ENCODE measurements at places on chromosomes 6 and 20.

DNA sequence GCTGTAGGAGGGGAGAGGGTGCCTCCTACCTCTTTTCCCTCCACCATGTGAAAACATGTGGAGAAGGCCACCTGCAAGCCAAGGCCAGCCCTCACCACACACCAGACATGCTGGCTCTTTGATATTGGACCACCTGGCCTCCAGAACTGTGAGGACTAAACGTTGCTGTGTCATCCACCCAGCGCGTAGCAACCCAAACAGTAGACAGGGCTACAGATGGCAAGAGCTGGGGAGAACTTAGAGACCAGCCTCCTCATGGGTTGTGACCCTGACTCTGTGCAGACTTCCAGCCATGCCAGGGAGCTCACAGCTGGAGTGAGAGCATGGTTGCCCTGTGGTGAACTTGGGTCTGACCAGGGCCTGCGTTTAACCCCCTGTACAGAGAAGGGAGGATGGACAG lies 195.9 kb upstream of the CST7 start:
- DNase-seq = peak; percentile 25

- DNase-seq = no peak
These were observed 49.6 kb upstream of the AFDN start for GRCh38 chr6:167776906-167777627.

GRCh38 chr6:46440141-46440540 lies 51.1 kb downstream of the RCAN2 start:
- no peak for DNase-seq

DNA sequence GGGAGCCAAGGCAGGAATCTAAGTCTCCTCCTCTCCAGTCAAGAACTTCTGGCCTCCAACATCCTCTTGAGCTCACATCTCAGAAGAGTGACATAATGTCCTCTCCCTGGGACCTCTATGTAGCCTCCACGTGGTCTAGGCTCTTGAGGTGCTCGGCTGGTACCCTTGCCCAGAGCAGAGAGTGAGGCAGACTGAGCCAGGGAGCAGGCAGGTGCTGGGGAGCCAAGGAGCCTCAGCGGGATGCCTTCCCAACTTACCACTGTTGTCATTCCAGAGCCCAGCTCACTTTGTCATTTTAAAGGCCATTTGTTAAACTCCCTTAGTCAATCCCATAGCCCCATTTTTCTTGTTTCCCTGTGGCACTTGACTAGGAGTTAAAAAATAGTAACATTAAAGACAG lies 52.1 kb upstream of the DUSP22 start:
- DNase-seq = no peak

GRCh38 chr20:37636977-37637376 lies 56.9 kb upstream of the CTNNBL1 start:
- DNase-seq = no peak

- DNase-seq = no peak
These were observed 66.0 kb upstream of the KIF16B start for GRCh38 chr20:16639027-16639941.

- DNase-seq = no peak
These were observed 232.5 kb upstream of the KCNG1 start for GRCh38 chr20:51255417-51255816.

GRCh38 chr20:11564491-11564890 lies 353.2 kb upstream of the BTBD3 start:
- DNase-seq = no peak

GRCh38 chr6:5567352-5567751 lies 306.0 kb downstream of the FARS2 start:
- DNase-seq = no peak

GRCh38 chr6:103721923-103722322 lies 1137.8 kb downstream of the HACE1 start:
- no peak for DNase-seq

- no peak for DNase-seq
These were observed 3.2 kb downstream of the GPR63 start for GRCh38 chr6:96834070-96834469.

GRCh38 chr20:14189794-14190402 lies 147.5 kb downstream of the FLRT3 start:
- DNase-seq = no peak

- no peak for DNase-seq
These were observed at the start of gene HLA-DMA for GRCh38 chr6:32952817-32953739. HLA-DMA (minus strand) TSS chr6:32953097; CDS start chr6:32953036, 61 bp downstream.

- no peak for DNase-seq
These were observed 19.4 kb upstream of the MEI4 start for GRCh38 chr6:77633471-77633870.

- DNase-seq = no peak
These were observed 68.5 kb downstream of the TCP11 start for GRCh38 chr6:35072698-35073055.

- DNase-seq = no peak
These were observed 399.9 kb upstream of the HSF2 start for GRCh38 chr6:121999456-122000065.

DNA sequence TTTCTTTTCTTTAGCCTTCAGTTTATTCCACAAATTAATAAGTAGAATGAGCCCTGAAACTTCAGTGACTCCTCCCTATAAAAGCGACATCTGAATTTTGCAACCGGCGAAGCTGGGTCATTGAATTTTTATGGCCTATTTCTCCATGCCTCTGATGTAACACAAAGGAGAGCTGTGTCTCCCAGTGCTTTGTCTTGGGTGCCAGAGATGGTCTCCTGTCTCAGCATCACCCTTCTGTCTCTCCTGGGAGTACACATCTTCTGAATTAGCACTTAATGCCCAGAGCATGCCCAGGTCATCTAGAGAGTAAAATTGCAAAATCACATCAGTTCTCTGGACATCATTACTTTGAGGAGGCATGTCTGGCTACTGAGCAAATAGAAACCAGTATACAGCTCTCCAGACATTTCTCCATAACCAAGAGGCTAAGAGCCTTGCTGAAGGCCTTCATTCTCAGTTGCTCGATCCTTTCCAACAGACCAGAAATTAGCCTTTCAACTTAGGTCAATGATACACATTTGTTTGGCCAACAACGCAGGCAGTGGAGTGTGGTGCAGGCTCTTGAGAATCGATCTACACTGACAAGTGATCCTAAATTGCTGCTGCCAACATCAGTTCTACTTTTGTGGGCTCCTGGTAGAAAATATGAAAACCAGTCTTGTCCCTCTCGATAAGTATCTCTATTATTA lies 176.0 kb upstream of the FOXQ1 start:
- DNase-seq = no peak

- DNase-seq = no peak
These were observed 148.3 kb upstream of the PROKR2 start for GRCh38 chr20:5464901-5465603.

DNA sequence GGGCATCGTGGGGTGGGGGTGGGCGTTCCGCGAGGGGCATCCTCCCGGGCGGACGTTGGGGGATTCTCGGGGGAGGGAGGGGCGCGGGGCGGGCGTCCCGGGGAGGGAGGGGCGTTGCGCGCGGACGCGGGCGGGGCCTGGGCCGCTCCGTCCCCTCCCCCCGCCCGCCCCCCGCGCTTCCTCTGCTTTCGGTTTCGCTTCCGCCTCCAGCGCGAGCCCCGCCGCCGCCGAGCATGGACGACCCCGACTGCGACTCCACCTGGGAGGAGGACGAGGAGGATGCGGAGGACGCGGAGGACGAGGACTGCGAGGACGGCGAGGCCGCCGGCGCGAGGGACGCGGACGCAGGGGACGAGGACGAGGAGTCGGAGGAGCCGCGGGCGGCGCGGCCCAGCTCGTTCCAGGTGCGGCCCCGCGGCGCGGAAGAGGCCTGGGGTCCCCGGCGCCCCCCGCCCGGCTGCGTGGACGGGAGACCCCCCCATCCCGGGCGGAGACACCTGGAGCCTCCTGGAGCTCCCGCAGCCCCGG lies at the start of gene OGFR:
TSS of gene OGFR (plus strand) at position 209 of the 528 bp plus-strand sequence. CDS start at position 234, 25 bp downstream.
- no peak for DNase-seq

DNA sequence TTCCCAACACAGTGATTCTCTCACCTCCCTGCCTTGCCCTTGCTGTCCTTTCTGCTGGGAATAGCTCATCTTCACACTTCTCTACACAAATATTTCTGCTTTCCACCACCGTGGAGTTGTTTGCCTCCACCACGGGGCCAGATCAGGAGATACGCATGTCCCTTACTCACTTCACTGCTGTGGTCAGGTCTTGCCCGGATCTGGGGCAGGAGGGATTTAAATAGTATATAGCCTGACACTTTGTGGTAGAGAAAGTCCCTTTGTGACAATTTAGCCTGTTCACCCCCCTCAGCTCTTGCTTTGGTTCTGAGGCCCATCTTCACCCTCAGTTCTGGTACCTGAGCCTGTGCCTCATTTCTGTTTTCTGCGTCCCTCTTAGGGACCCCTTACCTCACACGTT lies 92.6 kb upstream of the PREP start:
- no peak for DNase-seq

GRCh38 chr20:32479012-32479411 lies 106.1 kb downstream of the NOL4L start:
- DNase-seq = no peak

- no peak for DNase-seq
These were observed 716.2 kb downstream of the EYS start for GRCh38 chr6:64990652-64991304.

- DNase-seq = no peak
These were observed 7.3 kb downstream of the SIM1 start for GRCh38 chr6:100457311-100457990.

DNA sequence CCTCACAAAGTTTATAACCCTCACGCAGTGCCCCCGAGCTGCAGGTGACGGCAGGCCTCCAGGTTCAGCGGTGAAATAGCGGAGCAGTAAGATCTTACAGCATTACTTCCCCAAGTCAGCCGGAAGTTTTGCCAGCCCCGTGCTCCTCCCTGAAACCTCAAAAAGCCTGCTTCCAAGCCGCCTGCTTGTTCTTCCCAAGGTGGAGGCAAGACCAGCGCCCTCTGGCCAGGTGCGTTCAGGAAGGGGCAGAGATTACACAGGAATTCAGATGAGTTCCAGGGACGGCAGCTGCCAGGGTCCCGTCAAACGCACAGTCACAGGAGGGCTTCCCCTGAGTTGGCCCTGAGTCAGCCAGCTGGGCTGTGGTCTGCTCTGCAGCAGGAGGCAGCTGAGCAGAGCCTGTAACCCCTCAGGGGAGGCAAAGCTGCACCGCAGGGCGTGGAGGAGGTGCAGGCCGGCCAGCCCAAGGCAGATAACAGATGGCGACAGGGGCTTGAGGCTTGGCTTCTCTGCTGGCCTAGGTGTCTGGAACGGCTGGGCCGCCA lies 124.1 kb upstream of the RPS6KA2 start:
- DNase-seq = no peak

DNA sequence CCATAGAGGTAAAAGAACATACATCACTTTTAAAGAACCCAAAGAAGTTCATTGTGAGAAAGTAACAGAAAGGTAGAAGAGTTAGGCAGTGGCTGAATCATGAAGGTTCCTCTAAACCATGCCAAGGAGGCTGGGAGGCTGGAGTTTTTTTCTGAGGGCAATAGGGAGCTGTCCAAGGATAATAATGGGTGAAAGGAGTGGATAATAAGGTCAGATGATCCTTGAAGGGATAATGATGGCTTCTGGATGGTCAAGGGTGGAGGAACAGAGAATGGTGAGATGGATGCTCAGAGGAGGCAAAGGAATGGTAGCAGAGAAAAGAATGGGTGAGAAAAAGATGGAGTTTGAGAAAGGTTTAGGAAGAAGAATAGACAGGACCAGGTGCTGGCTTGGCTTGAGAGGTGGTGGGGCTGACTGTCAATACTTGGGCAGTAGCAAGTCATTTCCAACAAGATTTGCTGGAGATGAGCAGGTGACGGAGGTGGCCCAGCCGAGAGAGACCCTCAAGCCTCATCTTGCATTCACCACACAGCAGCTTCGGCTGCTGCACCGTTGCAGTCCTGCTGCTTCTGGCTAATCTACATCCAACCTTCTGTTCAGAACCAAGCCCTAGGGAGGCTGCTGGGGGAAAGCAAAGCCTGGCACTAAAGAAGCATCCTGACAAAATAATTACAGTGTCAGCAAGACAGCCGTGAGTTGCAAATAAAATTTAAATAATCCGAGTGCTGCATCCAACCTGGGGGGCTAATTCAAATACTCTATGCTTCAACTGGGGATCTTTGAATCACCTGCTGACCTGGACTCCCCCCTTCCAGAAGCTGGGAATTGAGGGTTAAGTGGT lies 131.2 kb upstream of the KCNG1 start:
- peak; percentile 44 for DNase-seq

DNA sequence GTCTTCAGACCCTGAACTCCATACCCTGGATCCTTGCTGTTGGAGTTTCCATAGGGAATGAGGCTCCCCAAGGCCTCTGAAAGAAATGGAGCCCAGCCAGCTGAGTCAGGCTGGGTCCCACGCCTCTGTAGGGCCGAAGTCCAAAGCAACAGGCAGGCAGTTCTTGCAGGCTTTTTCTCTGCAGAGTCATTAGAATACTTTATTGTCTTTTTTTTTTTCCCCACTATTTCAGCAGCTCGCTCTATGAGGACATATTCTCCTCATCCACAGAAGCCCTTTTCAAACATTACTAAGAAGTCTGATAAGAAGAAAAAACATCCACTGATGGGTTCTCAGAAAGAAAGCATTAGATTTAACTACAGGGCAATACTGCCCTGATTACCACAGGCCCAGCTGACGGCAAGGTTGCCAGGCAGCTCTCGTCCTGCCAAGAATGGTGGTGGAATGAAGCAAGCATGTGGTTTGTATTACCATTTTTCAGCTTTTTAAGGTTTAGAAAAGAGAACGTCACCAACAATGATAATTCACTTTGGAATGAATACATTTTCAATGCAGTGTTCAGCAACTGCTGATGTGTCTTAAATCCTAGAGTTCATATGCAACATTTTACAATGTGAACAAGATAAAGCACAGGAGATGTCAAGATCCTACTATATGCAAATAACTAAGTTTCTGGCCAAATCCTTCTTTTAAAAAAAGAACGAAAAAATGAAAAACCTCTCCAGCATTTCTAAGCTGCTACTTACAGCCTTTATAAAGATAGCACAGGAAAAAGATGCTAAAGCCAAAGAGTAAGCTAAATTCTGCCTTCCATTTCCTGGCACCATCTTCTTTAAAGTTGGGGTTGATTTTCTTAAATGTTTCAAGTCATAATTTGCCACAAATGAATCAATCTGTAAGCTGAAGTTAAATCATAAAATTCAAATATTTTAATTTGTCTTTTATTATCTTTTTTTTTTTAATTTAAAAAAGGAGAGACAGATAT lies 223.6 kb upstream of the CITED2 start:
- DNase-seq = no peak

DNA sequence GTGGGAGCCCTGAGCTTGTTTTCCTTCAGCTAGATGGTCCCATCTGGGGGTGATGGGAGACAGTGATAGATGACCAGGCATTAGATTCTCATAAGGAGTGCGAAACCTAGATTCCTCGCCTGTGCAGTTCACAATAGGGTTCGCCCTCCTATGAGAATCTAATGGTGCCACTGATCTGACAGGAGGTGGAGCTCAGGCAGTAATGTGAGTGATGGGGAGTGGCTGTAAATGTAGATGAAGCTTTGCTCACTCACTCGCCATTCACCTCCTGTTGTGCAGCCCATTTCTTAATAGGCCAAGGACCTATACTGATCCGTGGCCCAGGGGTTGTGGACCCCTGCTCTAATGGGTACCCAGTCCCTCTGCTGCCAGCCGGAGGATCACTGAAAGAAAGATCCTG lies 20.7 kb upstream of the KCNB1 start:
- no peak for DNase-seq

- no peak for DNase-seq
These were observed 244.8 kb upstream of the FAM83B start for GRCh38 chr6:54601600-54602300.

Data from type B pancreatic cell (in vitro differentiated cells).